ENCODE measurements at places on chromosomes 2 and 18. TPM values are rescaled to one million over a fixed set of nuclear protein-coding genes. Genes with fewer than 3 reads are reported as not detected.

DNA sequence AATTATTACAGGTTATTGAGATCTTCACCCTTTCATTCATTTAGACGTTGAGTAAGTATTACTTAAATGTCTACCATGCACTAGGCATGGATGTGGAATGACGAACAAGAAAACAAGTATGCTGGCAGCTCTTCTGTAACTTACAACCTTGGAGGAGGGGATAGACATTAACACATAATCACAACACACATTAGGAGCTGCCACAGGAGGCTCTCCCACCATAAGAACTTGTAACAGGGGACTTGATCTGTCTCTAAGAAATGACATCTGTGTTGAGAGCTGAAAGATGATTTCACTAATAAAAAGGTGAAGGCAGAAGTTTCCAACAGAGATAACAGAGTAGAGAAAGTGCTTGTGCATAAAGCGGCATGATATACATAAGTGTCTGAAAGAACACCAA, 384.7 kb upstream of the ZEB2 start:
- DNase-seq = no peak

- DNase-seq = no peak
Observed at GRCh38 chr18:14943967-14944636, 196.1 kb downstream of the ANKRD30B start.

GRCh38 chr2:139077099-139077737, 297.0 kb upstream of the NXPH2 start:
- DNase-seq = no peak

DNA sequence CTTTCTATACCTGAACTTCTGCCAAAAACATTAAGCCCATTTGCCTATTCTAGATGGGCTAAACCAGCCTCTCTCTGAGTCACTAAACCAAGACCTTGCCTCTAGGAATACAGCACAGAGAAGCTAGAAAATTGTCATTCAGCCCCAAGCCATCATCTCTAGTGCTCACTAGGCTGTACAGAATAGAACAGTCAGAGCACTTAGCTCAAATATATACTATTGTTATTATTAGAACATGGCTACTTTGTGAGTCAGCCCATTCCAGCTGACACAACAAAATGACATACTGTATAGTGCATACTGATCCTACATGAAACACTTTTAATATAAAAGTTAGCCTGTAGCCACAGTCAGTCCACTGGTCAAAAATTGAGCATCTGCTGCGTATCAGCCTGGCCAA, 418.8 kb downstream of the NRXN1 start:
- no peak for DNase-seq

CLIP4 gene
- 68.7 TPM for total RNA-seq

SERPINB12 gene
- total RNA-seq = not detected

DNA sequence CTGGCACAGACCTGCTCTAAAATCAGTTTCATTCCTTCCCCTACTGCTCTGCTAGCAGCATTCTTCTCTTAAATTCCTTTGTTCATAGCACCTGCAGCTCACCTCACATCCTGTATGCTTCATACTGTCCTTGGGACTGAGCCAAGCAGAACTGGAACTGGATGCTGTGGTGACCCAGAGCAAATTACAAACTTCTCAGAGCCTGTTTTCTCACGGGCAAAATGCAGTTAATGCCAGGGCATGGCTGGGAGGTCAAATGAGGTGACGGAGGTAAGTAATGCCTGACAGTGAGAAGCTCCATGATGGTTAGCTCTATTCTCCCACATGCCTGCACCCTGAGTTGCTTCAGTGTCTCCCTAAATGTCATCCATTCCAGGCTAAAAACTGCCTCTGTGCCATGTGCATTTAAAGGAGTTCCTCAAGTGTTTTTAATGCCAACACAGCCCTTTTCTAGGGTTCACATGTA, 29.7 kb downstream of the C2orf42 start:
- no peak for DNase-seq

- no peak for DNase-seq
Observed at GRCh38 chr2:238449909-238450417, 23.2 kb downstream of the ASB1 start.

- peak; percentile 26 for DNase-seq
Observed at GRCh38 chr2:48144777-48145176, 238.5 kb upstream of the FBXO11 start.

GRCh38 chr18:9433671-9434121, 41.6 kb upstream of the RALBP1 start:
- DNase-seq = no peak

- peak; percentile 59 for DNase-seq
Observed at GRCh38 chr2:42386682-42387081, 25.7 kb upstream of the COX7A2L start.

GRCh38 chr2:113116100-113116958, 11.1 kb upstream of the IL1RN start:
- DNase-seq = no peak

DNA sequence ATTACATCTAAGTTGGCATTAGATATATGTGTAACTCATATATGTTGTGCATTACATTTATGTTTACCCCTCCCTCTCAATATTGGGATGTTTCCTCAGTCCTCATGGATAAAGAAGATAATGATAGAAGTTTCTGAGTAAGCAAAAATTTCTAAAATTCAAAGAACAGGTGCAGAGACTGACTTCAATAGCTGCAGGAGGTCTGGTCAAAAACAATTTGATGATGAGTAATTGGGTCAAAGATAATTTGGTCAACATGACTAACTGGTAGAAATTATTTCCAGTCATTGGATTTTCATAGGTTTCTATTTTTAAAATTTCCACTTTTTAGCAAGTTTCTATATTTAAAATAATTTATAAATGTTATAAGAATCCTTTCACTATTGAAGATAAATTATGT, 1130.9 kb upstream of the SLC39A10 start:
- DNase-seq = no peak

DNA sequence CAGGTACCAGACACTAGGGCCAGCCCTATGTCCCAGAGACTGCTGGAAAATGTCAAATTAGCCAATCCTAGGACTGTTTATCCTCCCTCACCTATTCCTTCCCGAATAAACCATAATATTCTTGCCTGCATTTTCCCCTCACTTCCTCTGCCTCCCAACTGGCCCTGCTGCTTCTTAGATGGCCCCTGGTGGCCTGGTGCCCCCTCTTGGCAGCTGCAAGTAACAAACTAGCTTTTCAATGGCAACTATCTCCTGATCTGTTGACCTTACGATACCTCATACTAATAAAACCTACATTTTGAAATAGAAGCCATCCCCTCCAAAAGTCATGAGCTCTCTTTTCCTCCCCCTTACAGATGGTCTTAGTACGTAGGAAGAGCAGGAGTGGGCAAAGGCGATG, 132.0 kb downstream of the ALPK2 start:
- DNase-seq = peak; percentile 62

IL37 gene
- total RNA-seq = not detected

- no peak for DNase-seq
Observed at GRCh38 chr2:219675221-219675620, 47.8 kb downstream of the SLC4A3 start.

GRCh38 chr2:162233197-162233596, 10.0 kb downstream of the FAP start:
- peak; percentile 51 for DNase-seq

DNA sequence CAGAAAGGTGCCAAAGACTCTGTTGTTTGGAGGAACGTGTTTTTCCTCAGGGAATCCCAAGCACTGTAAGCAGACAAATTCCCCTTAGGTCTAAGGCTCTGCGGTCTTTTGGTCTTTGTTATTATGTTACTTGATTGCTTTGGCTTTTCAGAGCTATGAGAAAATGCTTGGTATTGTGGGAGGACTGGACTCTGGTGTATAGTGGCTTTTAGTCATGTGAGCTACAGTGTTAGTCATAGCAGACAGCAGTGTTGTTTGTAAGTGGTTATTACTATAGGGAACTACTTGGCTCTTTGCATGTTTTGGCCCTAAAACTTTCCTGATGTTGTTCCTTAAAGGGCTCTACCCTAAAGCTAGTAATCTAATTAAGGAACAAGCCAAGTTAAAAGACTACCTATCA, 956.2 kb upstream of the LRATD1 start:
- peak; percentile 57 for DNase-seq

DNA sequence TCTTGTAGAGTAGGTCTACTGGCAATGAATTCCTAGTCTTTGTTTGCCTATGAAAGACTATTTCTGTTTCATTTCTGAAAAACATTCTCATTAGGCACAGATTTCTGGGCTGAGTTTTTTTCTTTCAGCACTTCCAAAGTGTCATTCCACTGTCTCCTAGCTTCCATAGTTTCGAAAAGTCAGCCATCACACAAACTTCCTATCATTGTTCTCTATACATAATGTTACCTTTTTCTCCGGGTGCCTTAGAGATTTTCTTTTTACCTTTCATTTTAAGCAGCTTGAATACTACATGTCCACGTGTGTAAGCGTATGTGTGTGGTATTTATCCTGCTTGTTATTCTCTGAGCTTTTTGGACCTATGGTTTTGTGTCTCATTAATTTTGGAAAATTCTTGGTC, 55.7 kb downstream of the OLA1 start:
- DNase-seq = no peak

- no peak for DNase-seq
Observed at GRCh38 chr2:139237023-139237422, 456.8 kb upstream of the NXPH2 start.

- DNase-seq = peak; percentile 63
Observed at GRCh38 chr2:86368161-86368824, 30.9 kb upstream of the REEP1 start.

DNA sequence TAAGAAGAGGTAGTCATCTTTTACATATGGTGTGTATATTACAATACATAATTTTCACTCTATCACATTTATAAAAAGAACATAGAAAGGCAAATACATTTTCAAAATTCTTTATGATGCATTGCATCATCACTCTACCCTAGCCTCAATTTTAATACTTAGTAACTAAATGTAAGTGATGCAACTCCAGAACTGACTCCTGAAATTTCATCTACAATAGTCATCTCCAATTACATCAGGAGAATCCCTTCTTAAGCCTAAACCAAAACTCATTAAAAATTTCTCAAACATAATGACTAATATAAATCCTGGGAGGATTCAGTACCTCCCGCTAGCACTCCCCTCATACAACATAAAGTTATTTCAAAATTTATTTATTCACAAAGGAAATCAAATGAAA, 15.9 kb downstream of the TMX3 start:
- DNase-seq = no peak

CAPN10 gene
- 20.7 TPM for total RNA-seq

GRCh38 chr2:207235621-207236020, 69.9 kb upstream of the KLF7 start:
- no peak for DNase-seq

- no peak for DNase-seq
Observed at GRCh38 chr2:154551649-154552048, 146.8 kb upstream of the KCNJ3 start.

TMEM37 gene
- total RNA-seq = not detected

EIF4E2 gene
- total RNA-seq = 52.7 TPM

ACVR1 gene
- total RNA-seq = 7.2 TPM

SLC38A11 gene
- not detected for total RNA-seq

DNA sequence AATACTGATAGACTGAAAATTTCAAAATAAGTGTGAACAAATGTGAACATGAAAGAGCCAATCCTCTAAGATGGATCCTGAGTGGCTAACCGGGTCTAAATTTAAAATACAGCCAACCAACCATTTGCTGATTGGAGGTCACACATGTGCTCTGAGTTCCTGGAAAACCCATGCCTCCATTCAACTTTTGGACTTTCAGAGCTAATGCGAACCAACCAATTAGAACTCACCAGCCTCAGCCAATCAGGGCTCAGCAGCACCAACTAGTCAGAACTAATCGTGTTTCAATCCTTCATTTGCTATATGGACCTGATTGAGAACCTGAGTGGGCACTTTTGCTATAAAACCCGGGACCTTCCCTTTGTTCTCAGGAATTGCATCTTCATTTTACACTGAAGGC, 111.5 kb downstream of the MEP1B start:
- DNase-seq = no peak

- DNase-seq = no peak
Observed at GRCh38 chr2:220194630-220195584, 567.5 kb downstream of the SLC4A3 start.

- no peak for DNase-seq
Observed at GRCh38 chr2:226603606-226604005, 196.0 kb downstream of the IRS1 start.

IDH1 gene
- total RNA-seq = 474 TPM

GRCh38 chr2:194556629-194557028, 1100.4 kb upstream of the SLC39A10 start:
- DNase-seq = peak; percentile 7

- no peak for DNase-seq
Observed at GRCh38 chr2:210842896-210843295, 286.5 kb downstream of the CPS1 start.

DNA sequence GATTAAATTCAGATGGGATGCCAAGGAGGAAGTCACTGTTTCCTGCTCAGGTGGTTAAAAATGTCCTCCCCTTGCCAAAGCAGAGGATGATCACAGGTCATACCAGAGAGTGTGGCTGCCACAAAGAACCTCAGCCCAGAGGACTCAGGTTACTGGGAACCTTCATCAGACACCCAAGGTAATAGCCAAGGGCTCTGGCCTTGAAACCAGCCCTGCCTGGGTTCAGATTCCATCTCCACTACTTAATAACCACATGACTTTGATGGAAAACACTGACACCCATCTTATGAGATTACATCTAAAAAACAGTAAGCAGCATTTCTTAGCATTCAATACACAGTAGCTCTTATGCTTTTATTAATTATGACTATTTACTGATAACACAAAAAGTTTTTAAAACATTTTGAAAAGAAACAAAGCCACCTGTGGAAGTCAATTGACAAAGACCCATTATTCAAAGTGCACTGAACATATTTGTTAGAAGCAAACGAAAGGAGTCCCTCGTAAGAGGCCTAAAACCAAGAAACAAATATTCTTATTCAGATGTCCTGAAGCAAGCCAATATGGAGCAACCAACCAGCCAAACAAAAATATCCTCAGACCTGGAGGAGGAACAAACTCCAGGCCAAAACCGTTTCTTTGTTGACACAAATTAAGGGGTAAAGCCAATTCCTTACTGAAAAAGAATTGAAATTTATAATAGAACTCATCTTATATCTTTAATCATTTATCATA, 241.5 kb downstream of the RNF152 start:
- DNase-seq = peak; percentile 48

GRCh38 chr18:7196421-7196820, 34.5 kb upstream of the LRRC30 start:
- DNase-seq = no peak

ANKRD29 gene
- 3.4 TPM for total RNA-seq

- DNase-seq = no peak
Observed at GRCh38 chr18:48139431-48140347, 209.2 kb upstream of the SMAD2 start.

Data from SK-MEL-5 (cell line).